ENCODE measurements at places on chromosomes 1 and 21.

DNA sequence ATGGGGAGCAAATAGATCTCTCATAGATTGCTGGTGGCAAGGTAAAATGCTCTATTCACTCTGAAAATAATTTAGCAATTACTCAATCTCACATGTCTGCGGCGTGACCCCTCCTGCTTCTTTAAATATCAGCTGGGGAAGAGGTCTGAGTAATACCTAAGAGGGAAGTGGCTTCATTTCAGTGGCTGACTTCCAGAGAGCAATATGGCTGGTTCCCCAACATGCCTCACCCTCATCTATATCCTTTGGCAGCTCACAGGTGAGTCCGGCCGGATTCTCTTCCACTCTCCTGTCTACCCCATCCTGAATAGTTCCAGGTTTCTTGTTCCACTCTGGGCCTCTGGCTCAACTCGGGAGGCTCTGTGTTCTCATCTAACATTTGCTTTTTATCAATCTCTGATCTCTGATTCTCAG is at the start of gene SLAMF7:
Gene SLAMF7 (plus strand): TSS at position 150 of the 414 bp plus-strand sequence. CDS start 55 bp downstream, at position 205.
- DNase-seq: no peak

GRCh38 chr1:4416189-4416588 is 238.2 kb upstream of the AJAP1 start:
- no peak for DNase-seq

DNA sequence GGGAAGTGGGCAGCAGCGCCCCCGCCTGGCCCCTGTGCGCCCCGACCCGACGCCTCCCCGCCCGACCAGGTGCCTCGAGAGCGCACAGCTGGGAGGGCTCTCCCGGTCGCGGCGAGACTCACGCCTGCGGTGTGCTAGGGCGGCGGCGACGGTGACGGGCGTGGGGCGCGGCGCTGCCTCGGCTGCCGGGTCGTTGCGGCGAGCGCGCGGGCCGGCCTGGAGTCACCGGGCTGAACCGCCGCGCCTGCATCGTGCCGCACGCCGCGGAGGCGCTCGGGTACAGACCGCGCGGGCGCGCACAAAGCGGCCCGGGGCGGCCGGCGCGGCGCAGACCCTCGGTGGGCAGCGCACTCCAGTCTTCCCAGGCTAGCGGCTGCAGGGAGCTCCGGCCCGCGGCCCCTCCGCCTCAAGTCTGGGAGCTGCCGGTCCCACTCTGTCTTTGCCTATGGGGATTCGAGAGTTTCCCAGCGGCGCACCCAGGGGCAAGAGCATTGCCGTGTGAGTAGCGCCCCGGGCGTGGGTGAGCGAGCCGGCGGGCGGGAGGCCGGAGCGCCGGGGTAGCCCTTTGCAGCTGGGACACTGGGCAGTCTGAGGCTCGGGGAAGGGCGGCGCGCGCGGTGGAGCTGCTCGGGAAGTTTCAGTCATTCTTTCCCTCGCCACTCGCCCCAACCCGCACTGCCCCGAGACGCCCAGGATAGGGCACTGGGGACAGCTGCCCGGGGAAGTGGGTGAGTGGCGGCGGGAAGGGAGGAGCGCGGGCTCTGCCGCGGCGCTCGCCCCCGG is at the start of gene SLC35F3:
Gene SLC35F3 (plus strand): TSS at position 44 of the 783 bp plus-strand sequence.
- DNase-seq: no peak

- DNase-seq: no peak
Measured at GRCh38 chr1:82179131-82179530, 378.4 kb downstream of the ADGRL2 start.

DNA sequence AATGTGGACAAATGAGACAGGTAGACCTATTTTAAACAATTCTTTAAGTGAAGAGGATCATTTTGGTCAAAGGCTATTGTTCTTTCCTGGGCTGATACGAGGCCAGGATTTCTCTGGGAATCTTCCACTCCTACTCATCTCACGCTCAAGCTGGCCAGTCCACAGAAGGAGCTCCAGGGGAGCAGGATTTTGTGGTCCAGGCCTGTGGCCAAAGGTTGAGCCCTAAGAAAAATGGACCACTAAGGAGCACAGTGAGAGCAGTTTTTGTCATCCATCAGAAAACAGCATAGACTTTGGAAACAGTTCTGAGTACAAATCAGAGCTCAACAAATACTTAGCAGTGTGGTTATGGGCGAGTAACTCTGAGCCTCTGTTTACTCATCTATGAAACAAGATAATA is 260.2 kb upstream of the RUNX1 start:
- DNase-seq: no peak

DNA sequence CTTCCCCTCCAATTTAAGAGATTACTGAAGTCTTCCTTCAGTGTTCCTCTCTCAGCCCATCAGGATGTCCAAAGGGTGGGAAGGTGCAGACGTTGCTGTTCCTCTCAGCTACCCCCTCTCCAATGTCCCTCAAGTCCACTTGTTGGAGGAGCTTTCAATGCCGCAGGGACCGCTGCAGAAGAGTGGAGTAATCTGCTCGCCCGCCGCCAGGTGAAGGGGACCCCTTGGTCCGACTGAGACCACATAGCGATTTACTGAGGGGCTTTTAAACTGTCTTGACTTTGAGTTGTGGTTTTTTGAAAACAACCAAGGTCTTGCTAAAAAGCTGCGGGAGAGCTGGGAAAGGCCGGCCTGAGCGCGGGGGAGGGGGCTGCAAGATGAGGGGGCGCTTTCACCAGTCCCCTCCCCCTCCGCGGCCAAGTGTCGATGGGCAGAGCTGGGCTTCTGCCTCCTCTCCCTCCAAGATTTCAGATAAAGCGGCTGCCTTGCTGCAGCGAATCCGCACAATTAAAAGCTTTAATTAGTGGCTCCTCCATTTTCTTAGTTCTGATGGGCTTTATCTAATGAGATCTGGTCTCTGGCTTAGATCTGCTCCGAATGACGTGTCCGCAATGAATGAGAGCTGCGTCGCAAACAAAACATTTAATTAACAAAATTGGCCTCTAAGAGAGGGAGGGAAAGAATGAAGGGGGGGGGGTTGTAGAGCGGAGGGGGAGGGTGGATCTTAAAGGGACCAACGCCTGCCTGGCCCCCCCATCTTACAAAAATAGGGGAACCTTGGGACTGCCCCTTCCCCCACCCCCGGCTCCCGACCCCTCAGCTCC is 5.9 kb downstream of the LMO4 start:
- DNase-seq: no peak

- DNase-seq: no peak
Measured at GRCh38 chr1:17640393-17640792, 100.9 kb downstream of the ARHGEF10L start.

- no peak for DNase-seq
Measured at GRCh38 chr1:109477821-109478220, 5.9 kb upstream of the ATXN7L2 start.

DNA sequence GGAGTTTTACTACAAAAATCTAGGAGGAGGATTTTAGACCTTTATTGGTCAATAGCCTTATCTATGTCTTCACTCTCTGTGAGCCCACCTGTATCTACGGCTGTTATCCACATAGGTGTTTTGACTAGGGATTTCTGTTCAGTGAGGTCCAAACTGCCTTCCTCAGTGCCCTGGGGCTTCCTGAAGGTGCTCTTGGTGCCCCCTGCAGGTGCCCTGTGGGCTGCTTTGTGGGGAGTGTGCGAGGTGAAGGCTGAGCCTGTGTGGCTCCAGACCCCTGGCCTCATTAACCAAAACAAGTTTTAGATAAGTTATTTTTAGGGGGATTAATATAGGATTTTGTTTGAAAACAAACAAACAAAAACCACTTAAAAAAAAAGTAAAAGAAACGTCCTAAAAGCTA is 122.5 kb downstream of the KIF26B start:
- DNase-seq: no peak

DNA sequence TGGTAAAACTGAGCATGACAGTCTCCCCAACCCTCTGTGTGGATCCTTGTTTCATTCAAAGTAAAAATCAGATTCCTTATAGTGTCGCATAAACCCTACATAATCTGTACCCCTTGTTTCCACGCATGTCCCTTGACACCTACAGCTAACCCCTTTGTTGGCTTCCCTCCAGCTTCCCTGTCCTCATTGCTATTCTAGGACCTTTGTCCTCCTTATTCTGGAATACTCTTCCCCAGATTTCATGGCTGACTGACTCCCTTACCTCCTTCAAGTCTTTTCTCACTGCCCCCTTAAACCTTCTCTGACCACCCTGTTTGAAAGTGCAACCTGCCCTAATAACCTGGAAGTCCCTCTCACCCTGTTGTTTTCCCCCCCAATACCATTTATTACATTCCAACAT is 4.0 kb downstream of the RNF11 start:
- DNase-seq: no peak

- DNase-seq: no peak
Measured at GRCh38 chr21:15904389-15904788, 174.6 kb downstream of the USP25 start.

GRCh38 chr1:78170859-78171258 is 125.1 kb downstream of the GIPC2 start:
- no peak for DNase-seq

DNA sequence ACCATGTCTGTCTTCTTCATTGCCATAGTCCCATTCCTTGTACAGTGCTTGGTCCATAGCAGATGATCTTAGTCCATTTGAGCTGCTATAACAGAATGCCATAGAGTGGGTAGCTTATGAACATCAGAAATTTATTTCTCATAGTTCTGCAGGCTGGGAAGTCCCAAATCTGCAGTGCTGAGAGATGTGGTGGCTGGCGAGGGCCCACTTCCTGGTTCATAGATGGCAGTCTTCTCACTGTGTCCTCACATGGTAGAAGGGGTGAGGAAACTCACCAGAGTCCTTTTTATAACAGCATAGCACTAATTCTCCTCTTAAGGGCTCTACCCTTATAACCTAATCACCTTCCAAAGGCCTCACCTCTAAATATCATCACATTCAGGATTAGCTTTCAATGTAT is 23.1 kb upstream of the RAP1A start:
- no peak for DNase-seq

- DNase-seq: no peak
Measured at GRCh38 chr1:76147917-76148316, 73.4 kb downstream of the ST6GALNAC3 start.

- no peak for DNase-seq
Measured at GRCh38 chr1:155931332-155932038, 2.7 kb downstream of the KHDC4 start.

All from hematopoietic multipotent progenitor cell treated with erythropoietin and hydrocortisone succinate and interleukin-3 and kit ligand, for 17 days (in vitro differentiated cells).